ENCODE measurements at places on chromosomes 6 and 20.

DNA sequence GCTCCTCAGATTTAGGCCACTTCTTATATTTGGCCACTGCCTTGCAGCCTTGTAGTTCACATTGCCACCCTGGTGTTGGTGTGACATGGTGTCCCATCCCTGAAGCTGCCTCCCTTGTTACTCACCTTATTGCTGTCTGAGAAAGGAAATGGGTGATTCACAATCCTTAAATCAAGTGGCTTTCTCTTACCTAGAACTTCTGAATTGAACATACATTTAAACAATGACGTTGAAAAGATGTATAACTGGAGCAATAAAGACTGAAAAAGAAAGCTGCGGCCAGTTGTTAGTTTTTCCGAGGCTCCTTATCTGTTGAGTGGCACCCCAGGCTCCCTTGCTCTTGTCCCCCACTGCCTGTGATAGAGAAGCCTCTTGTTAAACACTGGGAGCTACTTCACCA, 28.8 kb upstream of the GNRH2 start:
- no peak for DNase-seq

DNA sequence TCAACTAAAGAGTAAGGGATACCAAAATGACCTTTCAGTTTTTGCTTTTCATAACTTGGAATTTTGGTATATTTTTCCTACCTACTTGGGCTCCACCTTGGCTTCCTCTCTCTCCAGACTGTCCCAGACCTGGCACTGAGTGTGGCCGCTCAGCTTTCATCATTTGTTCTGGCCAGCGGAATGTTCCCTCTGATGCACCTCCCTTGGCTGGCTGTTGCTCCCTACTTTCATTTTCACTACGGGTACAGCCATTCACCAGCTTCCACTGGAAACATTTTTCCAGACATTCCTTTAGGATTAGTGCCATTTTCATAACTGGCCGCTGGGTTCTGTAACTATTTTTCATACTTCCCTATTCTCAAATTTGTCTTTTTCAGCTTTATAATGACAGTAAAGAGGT, 487.4 kb downstream of the TENT5A start:
- peak; percentile 64 for DNase-seq

- no peak for DNase-seq
Measured at GRCh38 chr20:4171538-4172116, 156.3 kb upstream of the RNF24 start.

DNA sequence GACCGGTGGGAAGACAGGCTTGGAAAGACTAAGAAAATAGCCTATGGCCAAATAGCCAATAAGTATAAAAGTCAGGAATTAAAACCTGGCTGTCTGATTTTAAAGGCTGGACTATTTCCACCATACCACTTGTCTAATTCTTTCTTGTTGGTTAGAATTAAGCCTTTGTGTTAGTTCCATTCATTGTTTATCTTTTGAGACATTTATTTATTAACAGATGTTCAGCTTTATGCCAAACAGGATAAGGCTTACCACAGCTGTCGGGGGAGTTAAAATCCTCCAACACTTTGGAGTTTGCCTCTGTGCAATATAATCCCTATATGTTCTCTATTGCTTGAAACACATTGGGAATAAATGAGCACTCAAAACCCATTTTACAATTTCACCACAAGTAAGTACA, 208.3 kb downstream of the TMEM200A start:
- no peak for DNase-seq

GRCh38 chr6:41568585-41569384, 22.6 kb downstream of the FOXP4 start:
- peak; percentile 42 for DNase-seq

GRCh38 chr20:60113771-60114170, 155.5 kb downstream of the CDH26 start:
- DNase-seq, result no peak

Data from right cardiac atrium (tissue), 5 donors.